ENCODE measurements at places on chromosomes 7 and 10.
A peak's percentile ranks its signal among the peaks of the same experiment; 100 is the strongest.

- no peak for ATAC-seq
These were observed 91.5 kb downstream of the GSDME start for GRCh38 chr7:24665564-24666294.

GRCh38 chr10:97543025-97543546, 29.5 kb upstream of the ANKRD2 start:
- ATAC-seq = peak; percentile 89

DNA sequence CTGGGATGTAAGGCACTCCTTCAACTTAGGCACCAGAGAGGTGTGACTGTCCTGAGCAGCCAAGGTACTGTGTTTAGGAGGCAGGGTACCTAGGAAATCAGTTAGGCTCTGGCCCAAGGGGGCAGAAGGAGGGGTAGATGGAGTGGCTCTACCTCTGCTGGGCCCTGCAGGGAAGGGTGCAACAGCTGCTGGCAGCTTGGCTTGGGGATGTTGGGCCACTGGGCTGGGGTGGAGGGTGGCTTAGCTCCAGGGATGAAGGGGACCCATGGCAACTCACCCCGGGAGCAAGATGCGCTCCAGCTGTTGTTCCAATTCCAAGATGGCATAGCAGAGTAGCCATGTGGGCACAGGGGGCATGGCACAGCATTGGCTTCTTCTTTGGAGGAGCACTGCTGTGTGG, 42.1 kb downstream of the NEURL1 start:
- ATAC-seq = peak; percentile 8

DNA sequence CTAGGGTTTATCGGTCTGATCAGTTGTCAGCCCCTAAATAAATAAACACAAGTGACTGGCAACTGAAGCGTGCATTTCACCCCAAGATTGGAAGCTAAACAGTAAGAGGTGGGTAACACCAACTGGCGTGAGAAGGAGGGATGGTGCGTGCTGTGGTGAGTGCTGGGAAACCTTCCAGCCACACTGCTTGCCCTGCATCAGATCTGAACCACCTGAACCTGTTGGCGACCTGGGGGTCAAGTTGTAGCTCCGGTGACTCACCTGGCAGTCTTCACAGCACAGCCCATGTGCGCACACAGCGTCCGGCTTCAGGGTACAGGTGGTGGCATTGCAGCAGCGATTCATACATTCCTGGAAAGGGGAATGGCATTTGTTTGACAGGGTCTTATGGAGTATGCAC, 170.1 kb downstream of the FANK1 start:
- ATAC-seq = no peak

DNA sequence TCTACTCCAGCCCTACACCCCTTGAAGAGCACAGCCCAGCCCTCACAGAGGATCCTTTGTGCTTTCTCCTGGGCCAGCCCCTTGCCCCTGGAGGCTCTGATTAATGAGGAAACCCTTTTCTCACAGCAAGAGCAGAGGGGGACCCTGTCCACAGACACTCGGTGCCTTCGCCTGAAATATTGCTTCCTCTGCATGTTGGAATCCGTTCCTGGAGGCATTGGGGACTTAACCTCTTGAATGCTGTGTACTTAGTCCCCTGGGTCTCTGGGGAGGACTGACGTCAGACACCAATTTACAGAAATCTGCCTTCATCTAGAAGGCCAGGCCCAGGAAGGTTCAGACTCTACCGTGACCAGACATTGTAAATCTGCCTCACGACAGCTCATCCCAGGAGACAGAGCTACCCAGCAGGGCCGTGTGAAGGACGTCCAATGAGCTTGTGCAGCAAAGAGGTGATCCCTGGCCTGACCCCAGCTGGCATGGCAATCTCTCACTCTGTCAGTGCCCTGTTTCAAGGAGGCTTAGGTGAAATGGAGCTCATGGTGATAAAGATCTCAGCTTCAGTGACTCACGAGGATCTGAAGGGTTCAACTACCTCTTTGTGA, 8.1 kb upstream of the TMEM72 start:
- ATAC-seq = no peak

- no peak for ATAC-seq
These were observed 52.6 kb downstream of the FAM53B start for GRCh38 chr10:124691421-124692099.

- no peak for ATAC-seq
These were observed 1.2 kb upstream of the TBRG4 start for GRCh38 chr7:45112648-45113047.

GRCh38 chr10:35153716-35154115, 27.1 kb downstream of the CREM start:
- no peak for ATAC-seq

DNA sequence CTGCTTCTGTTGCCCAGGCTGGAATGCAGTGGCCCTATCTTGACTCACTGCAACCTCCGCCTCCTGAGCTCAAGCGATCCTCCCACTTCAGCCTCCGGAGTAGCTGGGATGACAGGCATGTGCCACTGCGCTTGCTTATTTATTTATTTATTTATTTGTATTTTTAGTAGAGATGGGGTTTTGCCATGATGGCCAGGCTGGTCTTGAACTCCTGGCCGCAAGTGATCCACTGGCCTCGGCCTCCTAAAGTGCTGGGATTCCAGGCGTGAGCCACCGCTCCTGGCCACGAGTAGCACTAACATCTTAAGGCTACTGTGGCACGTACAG, 70.9 kb downstream of the CARD11 start:
- no peak for ATAC-seq

DNA sequence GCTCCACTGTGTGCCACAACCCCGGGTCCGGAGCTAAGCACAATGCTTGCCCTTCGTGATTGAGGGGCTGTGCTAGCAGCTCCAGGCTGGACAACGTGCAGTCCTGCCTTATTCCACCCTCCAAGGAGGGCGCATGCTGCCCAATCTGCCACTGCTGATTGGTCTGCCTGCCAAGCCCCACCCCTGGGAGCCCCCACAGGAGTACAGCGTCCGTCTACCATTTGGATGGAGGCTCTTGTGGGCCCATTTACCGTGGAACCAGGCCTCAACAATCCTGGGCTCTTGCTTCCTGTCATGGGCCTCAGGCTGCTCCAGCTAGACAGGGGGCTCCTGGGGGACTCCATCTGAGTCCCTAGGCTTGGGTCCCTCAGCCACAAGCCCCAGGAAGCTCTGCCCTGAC, 173.3 kb downstream of the SLIT1 start:
- no peak for ATAC-seq
